Stimulated activated CD4-positive, alpha-beta T cell treated with anti-CD3 and anti-CD28 coated beads, Interleukin-1b, Interleukin-23, amount 100 ng/mL, for 1 hour (primary cell): ENCODE measurements at places on chromosomes 4 and X.

GRCh38 chr4:24646798-24647460 is 62.6 kb upstream of the DHX15 start:
- no peak for DNase-seq

- DNase-seq = no peak
Measured at GRCh38 chr4:27057053-27057452, 196.4 kb downstream of the STIM2 start.

DNA sequence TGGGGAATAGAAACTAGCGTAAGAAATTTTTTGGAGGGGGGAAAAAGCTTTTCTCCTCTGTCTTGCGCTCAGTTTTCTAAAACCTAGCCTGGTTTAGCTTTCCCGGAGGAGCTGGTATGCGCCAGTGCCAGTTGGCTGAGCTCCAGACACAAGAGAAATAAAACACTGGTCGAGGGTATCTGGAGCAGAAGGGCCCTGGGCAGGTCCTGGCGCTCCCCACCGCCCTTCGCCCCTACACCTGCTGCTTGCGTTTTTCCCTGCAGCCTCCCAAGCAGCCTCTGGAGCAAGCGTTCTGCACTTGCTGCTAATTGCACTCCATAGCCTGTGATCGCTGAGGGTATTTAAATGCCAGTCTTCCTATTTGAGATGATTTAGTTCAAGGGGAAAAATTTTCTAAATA is 816 bp downstream of the EREG start:
- no peak for DNase-seq

DNA sequence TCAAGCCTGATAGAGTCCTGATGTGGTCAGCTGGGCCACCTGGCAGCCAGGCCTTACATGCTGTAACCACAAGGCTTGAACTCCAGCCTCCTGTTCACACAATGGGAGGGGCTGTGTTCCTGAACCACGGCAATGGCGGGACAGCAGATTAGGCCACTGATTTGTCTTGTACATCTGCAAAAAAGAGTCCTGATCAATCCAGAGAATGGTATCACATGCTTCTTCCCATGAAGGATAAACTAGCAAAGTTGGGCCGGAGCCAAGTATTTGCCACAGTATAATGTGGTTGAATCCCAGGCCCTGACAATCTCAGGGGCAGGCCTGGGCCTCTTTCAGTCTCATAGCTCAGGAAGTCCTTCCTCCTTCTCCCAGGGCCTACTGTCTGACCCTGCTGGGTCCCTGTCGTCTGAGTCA is 2182.5 kb upstream of the AGA start:
- DNase-seq = no peak

DNA sequence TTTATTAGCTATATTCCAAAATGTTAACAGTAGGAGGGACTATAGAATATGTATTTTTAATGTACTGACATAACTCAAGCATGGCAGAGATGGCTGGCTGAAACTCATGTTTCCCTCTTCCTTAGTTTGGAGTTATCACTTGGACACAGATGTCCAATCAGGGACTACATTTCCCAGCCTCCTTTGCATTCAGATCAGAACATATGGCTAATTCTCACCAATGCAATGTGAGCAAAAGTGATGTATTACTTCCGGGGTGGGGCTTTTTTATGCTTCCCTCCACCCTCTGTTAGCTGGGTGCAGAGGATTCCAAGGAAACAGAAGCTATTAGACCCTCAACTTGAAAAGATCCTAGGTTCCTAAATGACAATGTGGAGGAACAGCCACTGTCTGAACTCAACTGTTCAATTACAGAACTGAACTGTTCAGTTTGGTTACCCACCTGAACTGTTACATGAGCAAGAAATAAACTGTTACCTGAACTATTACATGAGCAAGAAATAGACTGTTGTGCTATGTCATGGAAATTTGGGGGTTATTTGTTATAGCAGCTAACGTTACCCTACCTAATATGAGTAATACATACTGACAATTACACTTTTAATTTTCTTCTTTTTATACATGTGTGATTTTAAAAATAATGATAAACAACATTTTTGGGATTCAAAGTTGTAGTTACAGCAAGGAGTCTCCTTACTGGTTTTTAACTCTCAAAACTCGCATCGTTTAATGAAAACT is 29.6 kb upstream of the ERVMER34-1 start:
- no peak for DNase-seq

DNA sequence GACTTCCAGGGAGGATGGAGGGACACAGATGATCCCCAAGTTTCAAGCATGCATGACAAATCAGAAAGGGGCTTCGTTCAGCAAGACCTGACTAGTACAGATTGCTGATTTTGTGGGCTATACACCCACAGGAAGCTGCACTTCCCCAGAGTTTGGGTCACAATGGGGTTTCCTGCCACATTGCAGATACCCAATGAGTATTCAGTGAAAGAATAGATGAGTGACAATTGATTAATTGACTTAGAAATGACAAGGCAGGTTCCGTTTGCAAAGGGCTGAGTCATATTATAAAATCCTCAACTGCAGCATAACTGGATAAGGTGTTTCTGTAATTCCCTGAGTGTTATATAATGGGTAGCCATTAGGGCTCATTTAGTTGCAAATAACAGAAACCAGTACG is 146.6 kb upstream of the TBL1X start:
- DNase-seq = no peak

DNA sequence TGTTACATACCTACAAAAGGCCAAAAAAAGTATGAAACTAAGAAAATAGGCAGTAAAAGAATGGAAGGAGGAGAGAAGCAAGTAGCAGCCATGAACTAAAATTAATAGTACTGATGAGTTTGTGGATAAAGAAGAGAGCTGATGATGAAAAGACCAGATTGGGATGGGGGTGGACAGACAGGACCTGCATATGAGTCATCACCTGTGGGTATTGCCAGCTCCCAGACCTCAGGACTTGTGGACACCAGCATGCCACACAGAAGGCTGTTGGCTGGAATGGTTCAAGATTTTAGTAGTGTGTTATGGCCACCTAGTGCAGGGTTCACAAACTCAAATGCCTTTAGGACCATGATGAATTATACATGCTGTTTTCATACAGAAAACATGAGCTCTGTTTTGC is 58.9 kb downstream of the ARX start:
- no peak for DNase-seq
